ENCODE measurements at places on chromosomes 2 and 18.

DNA sequence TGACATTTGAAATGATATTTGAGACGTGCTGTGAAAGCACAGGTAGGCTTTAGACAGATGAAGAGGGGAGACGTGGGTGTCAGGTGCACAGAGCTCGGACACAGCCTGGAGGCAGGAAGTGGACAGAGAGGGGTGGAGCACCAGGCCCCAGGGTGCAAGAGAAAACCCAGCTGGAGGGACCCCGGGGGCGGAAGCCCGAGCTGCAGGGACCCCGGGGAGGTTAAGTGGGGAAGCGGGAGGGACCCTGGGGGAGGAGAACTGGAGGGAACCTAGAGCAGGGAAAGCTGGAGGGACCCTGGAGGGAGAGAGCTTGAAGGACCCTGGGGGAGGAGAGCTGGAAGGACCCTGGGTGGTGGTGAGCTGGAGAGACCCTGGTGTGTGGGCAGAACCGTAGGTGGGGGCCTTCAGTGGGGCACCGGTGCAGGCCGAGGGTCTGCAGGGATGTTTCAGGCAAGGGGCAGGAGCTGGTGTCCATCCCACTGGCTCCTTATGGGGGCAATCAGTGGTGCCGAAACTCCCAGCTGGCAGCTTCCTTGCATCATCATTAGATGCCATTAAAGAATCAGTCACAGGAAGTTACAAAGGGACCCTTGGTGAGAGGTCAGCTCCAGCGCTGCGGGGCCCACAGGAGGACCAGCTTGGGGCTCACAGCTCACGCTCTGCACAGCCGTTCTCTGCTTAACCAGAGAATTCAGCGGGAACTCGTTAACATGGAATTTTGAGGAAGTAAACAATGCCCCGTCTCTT, 246.6 kb downstream of the EIPR1 start:
- no peak for DNase-seq

- no peak for DNase-seq
These were observed 617 bp downstream of the FOSL2 start for GRCh38 chr2:28393114-28393836.

DNA sequence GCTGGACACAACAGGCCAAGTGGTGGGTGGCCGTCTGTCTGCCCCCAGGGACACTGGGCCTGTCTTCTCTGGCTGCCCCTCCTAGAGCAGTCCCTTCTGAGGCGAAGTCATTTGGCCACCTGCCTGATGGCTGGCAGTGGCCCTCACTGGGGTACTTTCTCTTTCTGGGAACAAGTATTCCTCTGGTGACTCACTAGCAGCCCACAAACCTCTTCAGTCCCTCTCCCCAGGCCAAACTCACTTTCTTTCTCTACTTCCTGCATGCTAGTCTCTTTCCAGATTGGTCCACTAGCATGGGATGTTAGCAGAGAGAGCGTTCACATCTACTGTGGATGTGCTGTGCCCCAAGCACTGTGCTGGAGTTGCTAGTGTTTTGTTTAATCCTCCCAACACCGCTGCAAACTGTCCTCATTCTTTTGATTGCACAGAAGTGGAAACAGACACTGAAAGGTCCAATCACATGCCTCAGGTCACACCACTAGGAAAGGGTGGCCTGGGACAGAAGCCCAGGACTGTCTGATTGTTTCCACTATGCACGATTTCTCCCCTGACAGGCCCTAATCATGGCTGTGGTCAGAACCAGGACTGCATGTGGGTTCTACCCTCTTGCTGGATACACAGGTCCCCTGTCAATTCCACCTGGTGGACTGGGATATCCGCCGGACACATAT, 5.2 kb downstream of the DYSF start:
- no peak for DNase-seq

GRCh38 chr18:2610549-2610948, 39.2 kb downstream of the NDC80 start:
- no peak for DNase-seq

DNA sequence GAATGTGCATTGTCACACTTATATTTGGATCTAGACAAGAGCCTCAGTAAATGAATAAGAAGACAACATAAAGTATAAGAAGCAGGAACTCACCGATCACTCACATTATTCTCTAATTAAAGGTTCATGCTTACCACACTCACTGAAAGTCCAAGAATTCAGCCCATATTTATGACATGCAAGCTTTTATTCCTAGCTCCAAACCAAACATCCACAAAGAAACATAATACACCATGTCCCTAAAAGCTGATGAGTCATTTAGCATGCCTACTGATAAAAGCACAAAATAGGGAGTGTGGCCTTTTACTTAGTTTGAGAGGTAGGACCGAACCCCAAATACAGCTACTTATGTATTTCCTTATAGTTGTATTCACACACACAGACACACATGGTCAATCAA, 1094.6 kb upstream of the CDH2 start:
- no peak for DNase-seq

DNA sequence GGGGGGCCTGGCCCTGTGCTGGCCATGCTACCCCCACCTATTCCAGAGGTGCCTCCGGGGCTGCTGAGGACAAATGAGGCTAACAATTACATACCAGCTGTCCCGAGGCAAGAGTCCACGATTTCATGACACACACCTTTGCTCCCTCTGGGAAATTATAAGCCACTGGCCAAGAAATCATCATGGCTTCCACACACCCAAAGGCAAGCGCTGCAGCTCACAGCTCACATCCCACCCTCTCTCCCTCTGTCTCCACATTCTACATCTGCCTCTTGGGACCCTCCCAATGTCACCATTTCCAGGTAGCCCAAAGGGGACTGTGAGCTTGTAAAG, 134.4 kb downstream of the HDAC4 start:
- no peak for DNase-seq

GRCh38 chr18:58015065-58015780, 28.8 kb upstream of the NEDD4L start:
- DNase-seq: no peak

DNA sequence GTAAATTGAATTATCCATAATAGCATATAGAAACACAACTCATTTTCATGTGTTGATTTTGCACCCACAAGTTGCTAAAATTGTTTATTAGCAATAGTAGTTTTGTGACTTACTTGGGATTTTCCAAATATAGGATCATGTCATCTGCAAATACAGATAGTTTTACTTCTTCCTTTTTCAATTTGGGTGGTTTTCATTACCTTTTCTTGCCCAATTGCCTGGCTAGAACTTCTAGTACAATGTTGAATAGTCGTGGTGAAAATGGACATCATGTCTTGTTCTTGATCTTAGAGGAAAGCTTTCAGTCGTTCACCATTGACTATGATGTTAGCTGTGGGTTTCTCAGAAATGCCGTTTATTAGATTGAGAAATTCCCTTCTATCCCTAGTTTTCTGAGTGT, 60.2 kb upstream of the TCF7L1 start:
- DNase-seq: no peak

DNA sequence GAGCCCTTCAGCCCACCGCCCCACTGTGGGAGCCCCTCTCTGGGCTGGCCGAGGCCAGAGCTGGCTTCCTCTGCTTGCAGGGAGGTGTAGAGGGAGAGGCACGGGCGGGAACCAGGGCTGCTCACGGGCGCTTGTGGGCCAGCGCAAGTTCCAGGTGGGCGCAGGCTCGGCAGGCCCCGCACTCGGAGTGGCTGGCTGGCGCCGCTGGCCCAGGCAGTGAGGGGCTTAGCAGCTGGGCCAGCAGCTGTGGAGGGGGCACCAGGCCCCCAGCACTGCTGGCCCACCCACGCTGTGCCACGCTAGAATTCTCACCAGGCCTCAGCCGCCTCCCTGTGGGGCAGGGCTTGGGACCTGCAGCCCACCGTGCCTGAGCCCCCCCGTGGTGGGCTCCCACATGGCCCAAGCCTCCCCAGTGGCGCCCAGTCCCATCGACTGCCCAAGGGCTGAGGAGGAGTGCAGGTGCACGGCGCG, 45.2 kb downstream of the SLC5A7 start:
- DNase-seq: no peak

- DNase-seq: no peak
These were observed 301.6 kb upstream of the LRATD1 start for GRCh38 chr2:14330884-14331283.

GRCh38 chr2:42124011-42124785, 45.0 kb upstream of the EML4 start:
- no peak for DNase-seq

- DNase-seq: no peak
These were observed 6.7 kb downstream of the UXS1 start for GRCh38 chr2:106187273-106187891.

GRCh38 chr2:10525573-10526265, 77.6 kb upstream of the ODC1 start:
- DNase-seq: no peak

DNA sequence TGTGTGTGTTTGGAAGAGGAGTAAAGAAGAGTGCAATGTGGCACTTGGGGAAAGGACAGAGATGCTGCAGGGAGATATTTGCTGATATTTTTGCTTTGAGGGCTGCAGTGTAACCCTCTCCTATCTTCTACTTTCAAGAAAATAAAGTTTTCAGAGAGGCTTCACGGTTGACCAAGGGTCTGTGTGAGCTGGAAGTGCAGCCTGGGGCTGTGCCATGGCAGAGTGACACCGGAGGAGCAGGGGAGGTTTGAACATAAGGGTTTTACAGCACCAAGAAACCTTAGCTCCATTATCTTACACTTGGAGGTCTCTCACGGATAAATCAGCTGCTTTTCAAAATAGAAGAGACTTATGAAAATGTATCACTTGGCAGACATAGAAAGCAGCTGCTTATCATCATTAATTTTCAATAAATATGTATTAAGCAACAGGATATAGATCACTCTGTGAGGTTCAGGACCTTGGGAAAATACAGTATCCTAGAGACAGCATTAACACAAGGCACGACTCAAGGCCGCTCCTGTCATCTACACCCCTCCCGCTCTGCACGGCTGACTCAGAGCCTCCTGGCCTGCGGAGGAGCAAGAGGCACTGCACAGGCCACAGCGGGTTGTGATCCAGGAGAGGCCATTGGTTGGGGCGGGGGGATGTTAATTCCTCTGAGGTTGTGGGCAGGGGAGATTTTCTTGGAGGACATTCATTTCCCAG, 127.8 kb downstream of the COPS8 start:
- no peak for DNase-seq

GRCh38 chr2:81895620-81896250, 1591.2 kb upstream of the LRRTM1 start:
- no peak for DNase-seq

DNA sequence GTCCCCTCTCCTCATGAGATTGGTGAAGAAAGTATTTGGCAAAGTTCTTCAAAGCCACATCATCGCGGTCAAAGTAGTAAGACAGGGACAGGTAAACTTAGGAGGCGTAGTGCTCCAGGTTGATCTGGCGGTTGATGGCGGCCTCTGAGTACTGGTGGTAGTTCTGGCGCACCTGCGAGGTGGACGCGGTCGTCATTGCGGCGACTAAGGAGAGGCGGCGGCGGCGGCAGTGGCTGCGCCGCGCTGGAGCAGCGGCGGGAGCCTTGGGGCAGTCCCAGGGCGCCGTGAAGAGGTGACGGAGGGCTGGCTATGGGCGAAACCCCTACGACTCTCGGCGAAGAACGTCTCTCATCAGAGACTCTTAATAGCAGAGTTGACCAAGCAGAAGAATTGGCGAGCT, 107.2 kb upstream of the UBE2E3 start:
- DNase-seq: no peak

GRCh38 chr18:3221496-3221895, 1.7 kb upstream of the MYOM1 start:
- no peak for DNase-seq

GRCh38 chr2:239399433-239399920, 1.3 kb downstream of the HDAC4 start:
- no peak for DNase-seq

- DNase-seq: no peak
These were observed 31.9 kb downstream of the KLHL23 start for GRCh38 chr2:169765523-169765922.

- no peak for DNase-seq
These were observed 26.5 kb upstream of the KCNS3 start for GRCh38 chr2:17851731-17852585.

DNA sequence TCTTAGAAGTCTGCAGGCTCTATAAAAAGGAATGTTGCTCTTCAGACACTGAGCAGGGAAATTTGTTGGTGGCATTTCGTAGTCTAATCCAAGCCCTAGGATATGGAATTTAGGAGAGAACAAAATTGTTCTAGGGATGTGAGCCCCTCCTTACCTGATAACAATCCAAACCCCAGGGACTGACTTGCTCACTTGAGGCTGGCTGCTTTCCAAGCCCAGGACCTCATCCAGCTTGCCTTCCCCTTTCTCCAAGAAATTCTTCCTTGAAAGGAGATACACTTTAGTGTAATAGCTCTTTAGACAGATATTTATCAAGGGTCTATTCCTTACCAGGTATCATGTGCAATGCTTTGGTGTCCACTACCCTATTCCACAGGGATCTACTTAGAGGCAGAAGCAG, 279.8 kb downstream of the C1D start:
- DNase-seq: no peak

GRCh38 chr2:63436488-63436887, 151.8 kb downstream of the WDPCP start:
- no peak for DNase-seq

GRCh38 chr18:61308004-61308403, 25.2 kb upstream of the CDH20 start:
- no peak for DNase-seq

- no peak for DNase-seq
These were observed 68.6 kb downstream of the CCDC93 start for GRCh38 chr2:117945296-117945695.

- DNase-seq: no peak
These were observed 251.3 kb downstream of the HDAC4 start for GRCh38 chr2:239149501-239149900.

- DNase-seq: no peak
These were observed 1281.6 kb upstream of the TMEFF2 start for GRCh38 chr2:193476171-193476800.

GRCh38 chr2:309954-310510, 22.1 kb upstream of the ALKAL2 start:
- DNase-seq: no peak

- no peak for DNase-seq
These were observed 6.8 kb upstream of the SNED1 start for GRCh38 chr2:240991378-240992263.

GRCh38 chr2:160555420-160556071, 61.9 kb upstream of the RBMS1 start:
- no peak for DNase-seq

- no peak for DNase-seq
These were observed 373.3 kb downstream of the IRS1 start for GRCh38 chr2:226426292-226426736.

DNA sequence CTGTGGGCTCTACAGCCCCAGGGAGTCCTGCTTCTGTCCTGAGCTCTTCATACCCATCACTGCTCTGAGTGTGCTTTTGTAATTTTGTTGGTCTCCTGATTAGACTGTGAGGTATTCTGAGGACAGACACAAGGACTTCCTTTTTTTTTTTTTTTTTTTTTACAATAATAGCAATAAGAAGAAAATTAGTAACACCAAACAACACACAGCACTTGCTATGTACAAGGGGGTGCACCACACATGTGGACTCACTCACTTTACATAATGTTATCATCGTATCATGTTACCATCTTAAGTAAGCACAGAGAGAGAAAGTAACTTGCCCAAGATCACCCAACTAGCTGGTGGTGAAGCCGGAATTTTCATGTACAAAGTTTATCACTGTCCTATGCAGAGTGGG, 34.6 kb downstream of the MBP start:
- no peak for DNase-seq

- DNase-seq: no peak
These were observed 275.3 kb downstream of the HAUS1 start for GRCh38 chr18:46379323-46379950.

GRCh38 chr2:45445037-45445436, 166.0 kb downstream of the SRBD1 start:
- DNase-seq: no peak
